ENCODE measurements at places on chromosomes 5 and 9.

DNA sequence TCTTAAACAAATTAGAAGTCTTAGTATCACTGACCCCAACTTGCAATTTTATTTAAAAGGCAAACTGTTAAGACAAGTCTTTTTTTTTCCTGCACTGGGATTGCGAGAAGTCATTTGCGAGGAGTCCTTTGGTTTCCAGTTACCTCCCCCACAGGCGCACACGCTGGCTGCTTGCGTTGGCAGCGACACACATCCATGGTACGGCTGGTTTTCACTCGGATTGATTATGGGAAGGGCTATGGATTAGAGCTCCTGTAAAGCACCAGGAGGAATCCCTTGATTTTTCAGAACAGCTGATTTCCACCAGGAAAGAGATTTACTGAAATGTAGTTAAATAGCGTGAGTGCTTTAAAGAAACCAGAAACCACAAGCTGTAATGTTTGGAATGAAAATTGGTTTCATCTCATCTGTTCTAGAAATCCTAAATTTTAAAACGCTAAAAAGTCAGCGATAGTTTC is 737 bp downstream of the SLC1A3 start:
- no peak for DNase-seq

DNA sequence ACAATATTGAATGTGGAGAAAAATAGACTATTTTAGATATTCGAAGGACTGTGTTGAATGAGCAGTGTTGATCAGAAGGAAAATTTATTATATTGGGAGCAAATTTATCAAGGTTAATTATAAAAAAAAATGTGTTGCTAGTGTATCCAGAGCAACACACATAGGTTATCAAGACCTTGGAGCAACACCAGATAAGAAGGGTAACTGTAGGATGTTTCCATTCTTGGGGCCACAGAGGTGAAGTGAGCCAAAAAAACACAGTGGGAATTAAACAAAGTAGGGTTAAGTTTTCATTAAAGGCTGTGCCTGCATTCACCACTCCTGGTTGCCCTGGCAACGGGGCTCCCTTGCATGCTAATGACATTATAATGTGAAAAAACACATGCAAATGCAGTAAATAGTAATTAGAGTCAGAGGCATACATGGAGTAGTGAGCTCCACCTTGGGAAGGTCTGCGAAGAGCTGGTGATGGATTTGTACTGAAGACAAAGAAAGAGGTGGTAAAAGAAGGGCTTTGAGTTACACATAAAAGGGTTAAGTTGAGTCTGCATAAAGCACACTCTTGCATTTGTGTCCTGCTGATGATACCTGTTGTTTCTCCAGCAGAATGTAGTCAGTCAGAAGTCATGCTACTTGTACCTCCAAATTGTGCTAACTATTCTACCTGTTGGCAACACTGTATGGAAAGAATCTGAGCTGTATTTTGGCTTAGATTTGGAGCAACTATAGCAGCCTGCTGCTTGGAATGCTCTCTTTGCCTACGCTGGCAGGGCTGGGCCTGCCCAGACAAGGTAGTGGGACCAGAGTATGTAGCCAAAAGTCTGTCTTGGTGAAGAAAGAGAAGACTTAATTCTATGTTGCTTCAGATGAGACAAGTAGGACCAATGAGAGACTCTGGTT is 59.6 kb downstream of the ATG10 start:
- no peak for DNase-seq

DNA sequence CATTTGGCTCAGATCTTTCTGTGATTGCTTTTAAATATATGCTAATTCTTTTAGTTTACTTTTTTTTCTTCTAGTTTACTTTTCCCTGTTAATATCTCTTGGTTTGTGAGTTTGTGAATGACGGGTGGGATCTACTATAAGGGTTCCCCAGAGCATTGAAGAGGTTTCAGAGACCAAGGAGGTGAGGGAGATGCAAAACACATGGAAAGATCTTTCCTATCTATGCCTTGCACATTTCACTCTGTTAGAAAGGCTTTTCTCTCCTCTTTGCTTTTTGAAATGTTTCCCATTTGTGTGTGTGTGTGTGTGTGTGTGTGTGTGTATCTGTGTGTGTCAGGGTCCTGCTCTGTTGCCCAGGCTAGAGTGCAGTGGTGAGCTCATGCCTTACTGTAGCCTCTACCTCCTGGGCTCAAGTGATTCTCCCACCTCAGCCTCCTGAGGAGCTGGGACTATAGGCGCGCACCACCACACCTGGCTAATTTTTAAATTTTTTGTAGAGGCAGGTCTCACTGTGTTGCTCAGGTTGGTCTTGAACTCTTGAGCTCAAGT is 50.7 kb downstream of the CNTLN start:
- no peak for DNase-seq

GRCh38 chr5:178432421-178433272 is 157.5 kb downstream of the COL23A1 start:
- DNase-seq, result no peak

DNA sequence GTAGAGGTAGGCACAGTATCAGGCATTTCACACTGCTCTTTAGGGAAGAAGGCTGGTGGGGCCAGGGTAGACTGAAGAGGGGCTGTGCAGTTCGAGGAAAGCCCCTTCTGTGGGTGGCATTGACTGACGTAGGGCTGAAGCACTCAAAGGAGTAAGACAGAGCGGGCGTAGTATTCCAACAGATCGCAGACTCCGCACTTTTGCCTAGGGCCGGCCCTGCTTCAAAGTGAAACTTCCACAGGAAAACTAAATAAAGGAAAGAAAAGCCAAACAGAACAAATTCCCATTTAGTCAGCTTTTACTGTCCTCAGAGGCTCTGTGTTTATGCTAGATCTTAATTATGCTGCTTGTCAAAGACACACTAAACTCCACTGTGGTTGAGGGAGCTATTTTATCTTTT is 493.0 kb upstream of the WWC1 start:
- DNase-seq, result no peak

DNA sequence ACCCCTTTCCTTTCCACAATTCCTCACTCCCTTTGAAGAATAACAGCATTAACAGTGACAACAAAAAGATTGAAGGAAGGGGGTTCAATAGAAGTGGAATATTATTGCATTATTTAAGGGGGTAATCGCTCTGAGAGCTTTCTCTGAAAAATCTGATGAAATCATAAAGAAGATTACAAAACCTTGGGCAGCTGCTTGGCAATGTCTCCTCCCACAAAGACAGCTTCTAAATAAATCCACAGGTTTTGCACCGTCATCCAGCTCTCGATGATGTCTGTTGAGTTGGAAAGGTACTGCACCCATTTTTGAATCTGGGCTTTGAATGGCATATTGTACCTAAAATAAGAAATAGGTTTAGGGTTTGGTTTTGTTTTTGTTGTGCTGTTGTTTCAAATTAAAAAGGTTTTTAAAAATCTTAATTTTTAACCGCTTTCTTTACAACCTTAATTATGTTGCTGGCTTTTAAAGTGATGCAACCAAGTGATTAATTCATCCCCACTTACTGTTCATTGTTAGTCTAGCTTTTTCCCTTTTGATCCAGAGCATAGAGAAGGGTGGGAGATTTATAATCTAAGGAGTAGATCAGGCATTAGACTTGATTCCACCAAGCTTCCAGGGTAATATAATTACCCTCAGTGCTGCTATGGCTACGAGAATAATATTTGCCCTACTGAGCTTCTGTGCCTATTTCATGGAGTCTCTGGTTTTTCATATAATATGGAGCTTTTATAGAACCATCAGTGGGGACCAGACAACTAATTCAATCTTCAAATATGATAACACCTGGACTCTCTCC is 85.0 kb downstream of the DNAH5 start:
- DNase-seq, result no peak

- DNase-seq, result peak; percentile 69
Observed at GRCh38 chr9:89779405-89780203, 174.8 kb downstream of the GADD45G start.

- DNase-seq, result peak; percentile 10
Observed at GRCh38 chr5:126552614-126553013, 42.4 kb downstream of the ALDH7A1 start.
